ENCODE measurements at places on chromosomes 5 and 9.

GRCh38 chr5:158565017-158565789 is 534.5 kb downstream of the EBF1 start:
- no peak for DNase-seq

GRCh38 chr5:179275941-179276837 is 69.1 kb downstream of the ADAMTS2 start:
- no peak for DNase-seq

DNA sequence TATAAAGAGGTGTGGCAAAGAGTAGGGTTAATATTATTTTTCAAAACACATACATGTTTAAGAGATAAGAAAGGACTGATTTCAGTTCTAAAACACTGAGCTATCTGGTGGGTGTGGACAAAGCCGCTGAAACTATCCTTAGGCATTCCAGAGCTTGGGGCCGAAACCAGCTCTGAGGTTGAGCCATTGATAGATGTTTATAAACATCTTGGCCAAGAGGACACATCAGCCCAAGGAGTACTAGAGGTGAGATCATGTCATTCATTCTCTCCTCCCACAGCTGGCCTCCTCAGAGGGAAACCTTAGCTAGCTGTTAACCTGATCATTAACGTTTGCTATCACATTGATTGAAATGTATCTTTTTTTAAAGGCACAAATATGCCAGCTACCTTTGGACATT is 89.9 kb downstream of the NLN start:
- DNase-seq, result no peak

GRCh38 chr5:147382776-147383175 is 127.1 kb downstream of the DPYSL3 start:
- no peak for DNase-seq

DNA sequence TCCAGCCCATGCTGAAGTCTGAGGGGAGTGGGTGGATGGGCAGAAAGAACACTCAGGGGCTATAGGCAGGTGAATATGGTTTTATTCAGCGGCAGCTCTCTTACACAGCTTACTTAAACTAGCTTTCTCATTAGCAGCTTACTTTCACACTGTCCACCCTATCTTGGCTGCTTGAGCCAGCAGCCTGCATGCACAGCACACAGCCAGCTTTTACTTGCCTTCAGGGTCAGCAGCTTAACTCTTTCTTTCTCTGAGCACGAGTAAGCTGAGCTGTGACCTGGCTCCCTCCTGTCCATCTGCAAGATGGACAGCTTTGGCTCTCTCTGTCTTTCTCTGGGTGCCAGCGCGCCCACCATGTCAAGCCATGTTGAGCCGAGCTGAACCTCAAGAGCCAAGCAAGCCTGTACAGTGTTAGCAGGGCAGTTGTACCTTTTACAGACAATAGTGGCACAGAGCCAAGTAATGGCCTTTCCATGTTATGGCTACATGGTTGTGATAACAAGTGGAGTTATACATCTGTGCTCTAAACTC is 1054.9 kb downstream of the PTPRD start:
- no peak for DNase-seq
